ENCODE measurements at places on chromosomes 6 and 20. TPM values are rescaled to one million over a fixed set of nuclear protein-coding genes. Genes with fewer than 3 reads are reported as not detected.

GRCh38 chr20:4090756-4091489 lies 75.6 kb upstream of the RNF24 start:
- H3K27ac ChIP-seq: no peak overlapping the region
- no peaks in the 10 kb centered on the region for H3K4me1 ChIP-seq
- no peak overlapping the region for H3K4me3 ChIP-seq

Gene DNAAF9
- 12.1 TPM for total RNA-seq

DNA sequence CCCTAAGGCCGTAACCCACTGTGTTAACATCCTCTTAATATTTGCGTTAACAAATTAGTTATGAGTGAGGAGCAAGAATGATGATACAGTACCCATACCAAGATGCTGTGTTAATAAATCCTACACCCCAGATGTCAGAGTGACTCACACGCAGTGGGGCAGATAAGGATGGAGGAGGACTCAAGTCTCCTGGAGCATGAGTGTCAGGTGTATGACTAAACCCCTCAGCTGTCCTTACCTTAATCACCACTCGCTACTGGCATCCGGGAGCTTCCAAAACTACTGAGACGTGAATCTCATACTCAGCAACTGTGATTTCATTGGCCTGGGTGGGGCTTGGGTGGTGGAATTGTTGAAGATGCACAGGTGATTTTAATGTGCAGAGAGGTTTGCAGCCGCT lies 131.3 kb upstream of the MTHFD1L start:
- H3K27ac ChIP-seq: no peak overlapping the region
- no peak for DNase-seq
- no peaks in the 10 kb centered on the region for H3K27me3 ChIP-seq
- no peaks in the 10 kb centered on the region for H3K36me3 ChIP-seq

GRCh38 chr20:38271608-38272120 lies 11.1 kb upstream of the KIAA1755 start:
- no peaks in the 10 kb centered on the region for H3K4me1 ChIP-seq
- no peak overlapping the region for H3K4me3 ChIP-seq
- H3K27ac ChIP-seq: no peak overlapping the region
- peaks cover 9% of the 10 kb centered on the region for H3K27me3 ChIP-seq
- no peak for DNase-seq
- H3K36me3 ChIP-seq: no peaks in the 10 kb centered on the region

GRCh38 chr20:57787990-57788781 lies 78.4 kb upstream of the PMEPA1 start:
- no peak overlapping the region for H3K27ac ChIP-seq
- no peaks in the 10 kb centered on the region for H3K27me3 ChIP-seq
- H3K4me3 ChIP-seq: no peak overlapping the region
- H3K36me3 ChIP-seq: no peaks in the 10 kb centered on the region
- DNase-seq: no peak
- H3K4me1 ChIP-seq: no peaks in the 10 kb centered on the region

GRCh38 chr6:722077-722524 lies 29.2 kb upstream of the EXOC2 start:
- H3K36me3 ChIP-seq: no peaks in the 10 kb centered on the region
- peaks cover 22% of the 10 kb centered on the region for H3K27me3 ChIP-seq
- H3K4me1 ChIP-seq: no peaks in the 10 kb centered on the region
- H3K27ac ChIP-seq: no peak overlapping the region
- H3K4me3 ChIP-seq: no peak overlapping the region

Measured in A673 (cell line).